T-helper 2 cell (primary cell): ENCODE measurements at places on chromosomes 3 and 15.

DNA sequence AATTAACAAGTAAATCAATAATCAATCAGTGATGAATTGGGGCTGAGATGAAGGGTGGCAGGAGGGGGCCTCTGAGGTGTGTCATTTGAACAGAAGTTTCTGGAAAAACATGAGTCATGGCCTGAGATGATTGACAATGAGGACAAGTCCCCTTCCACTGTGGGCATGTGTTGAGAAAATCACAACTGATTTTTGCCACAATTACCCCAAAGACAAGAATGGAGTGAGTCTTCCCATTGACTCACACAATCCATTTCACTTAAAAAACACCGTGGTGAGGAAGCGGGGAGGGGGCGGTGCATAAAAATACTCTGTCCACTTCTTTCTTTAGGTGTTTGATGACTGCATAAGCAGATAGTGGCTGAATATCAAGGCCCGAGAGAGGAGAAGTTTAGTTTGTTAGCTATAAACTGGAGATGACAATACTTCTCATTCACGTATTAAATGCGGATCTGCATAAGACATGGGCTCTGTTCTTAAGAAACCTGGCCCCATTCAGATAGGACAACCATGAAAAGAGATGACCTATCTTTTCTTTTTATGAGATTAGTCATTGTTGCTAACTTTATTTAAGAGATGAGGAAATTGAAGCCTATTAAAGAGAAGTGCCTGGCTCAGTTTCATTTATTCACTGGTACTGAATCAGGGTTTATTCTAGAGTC, 34.7 kb downstream of the SHC4 start:
- no peak for DNase-seq

DNA sequence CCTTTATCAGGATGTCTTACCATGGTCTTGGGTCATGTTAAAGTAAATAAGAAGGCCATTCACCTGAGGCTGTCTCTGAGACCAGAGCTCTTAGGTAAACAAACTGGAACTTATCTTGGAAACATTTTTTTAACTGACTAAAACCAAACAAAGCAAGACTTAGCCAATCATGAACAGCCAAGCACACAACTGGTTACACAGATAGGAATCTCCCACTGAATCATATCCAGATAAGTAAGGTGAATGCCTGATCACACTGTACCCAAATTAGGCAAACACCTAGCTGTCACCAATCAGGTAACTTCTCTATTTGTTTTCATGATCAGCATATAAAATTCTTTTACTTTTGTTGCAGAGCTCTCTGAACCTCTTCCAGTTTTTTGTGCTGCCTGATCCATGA, 205.4 kb downstream of the CNTN3 start:
- no peak for DNase-seq

- no peak for DNase-seq
These were observed 23.2 kb downstream of the LIPC start for GRCh38 chr15:58454950-58455401.

GRCh38 chr3:27728195-27729087, 6.3 kb upstream of the EOMES start:
- no peak for DNase-seq

DNA sequence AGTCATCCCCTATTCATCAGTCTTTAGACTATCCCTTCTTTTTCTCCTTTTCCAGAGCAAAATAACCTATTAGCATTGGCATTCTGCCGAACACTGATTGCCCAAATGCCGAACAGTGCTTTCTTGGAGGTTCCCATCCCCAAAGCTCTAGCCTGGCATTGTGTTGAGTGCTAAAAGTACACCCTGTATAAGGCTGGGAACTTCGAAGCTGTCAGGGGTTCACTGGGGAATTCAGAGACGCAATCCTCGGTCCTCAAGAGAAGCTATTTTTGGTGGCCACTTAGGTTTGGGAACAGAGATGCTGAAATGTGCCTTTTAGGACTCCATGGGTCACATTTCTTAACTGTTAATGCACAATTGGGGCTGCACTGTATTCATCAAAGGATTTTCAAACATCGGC, 8.4 kb downstream of the FRMD5 start:
- no peak for DNase-seq

GRCh38 chr3:67044955-67045354, 46.8 kb downstream of the KBTBD8 start:
- DNase-seq = no peak

DNA sequence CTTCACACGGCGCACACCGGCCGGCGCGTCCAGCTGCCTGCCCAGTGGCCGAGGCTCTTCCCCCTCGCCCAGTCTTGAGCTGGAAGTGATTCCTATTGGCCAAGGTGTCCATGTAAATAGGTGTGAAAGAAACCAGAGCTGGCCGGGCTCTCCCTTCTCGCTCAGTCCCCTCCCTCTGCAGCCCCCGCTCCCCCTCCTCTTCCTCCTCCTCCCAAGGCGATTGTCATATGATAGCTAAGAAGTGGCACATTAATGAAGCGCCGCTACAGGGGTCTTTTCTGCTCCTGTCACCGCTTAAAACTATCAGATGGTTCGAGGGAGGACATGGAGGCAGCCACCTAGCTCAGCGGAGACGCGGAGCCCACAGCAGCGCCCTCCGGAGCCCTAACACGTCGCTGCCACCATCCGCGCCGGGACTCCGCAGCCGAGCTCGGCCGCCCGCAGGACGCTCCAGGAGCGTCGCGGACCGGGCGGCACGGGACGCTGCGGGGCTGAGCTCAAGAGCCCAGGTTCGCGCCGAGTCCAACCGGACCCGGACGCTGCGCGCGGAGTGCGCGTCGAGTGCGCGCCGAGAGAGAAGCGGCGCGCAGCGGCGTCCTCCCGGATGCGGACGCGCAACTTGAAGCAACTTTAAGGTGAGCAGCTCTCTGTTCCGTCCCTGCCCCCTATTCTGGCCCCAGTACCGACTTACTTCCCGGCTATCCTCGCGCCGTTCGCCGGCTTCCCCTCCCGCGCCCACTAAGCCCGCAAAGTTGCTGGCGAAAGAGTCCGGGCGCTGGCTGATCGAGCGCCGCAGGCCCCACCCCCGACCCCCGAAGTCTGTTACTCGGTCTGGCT, at the start of gene FOXB1:
Gene FOXB1 (plus strand): TSS at position 303 of the 837 bp plus-strand sequence. CDS start 653 bp downstream, outside the sequence.
- no peak for DNase-seq

DNA sequence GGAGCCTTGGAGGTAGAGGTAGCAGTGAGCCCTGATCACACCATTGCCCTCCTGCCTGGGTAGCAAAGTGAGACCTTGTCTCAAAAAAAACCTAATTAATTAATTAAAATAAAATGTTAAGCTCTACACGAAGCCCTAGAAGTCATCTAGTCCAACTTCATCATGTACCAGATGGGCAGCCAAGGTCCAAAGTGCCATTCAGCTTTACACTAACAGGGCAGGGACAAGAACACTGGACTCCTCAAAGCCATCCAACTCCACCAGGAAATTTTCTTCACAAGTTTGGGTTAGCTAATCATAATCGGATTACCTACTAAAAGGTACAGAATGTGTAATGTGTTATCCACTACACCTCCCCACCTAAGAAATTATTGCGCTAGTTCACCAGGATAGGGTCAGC, 48.8 kb downstream of the WWTR1 start:
- no peak for DNase-seq
